ENCODE measurements at places on chromosomes 2 and 18. TPM values are rescaled to one million over a fixed set of nuclear protein-coding genes. Genes with fewer than 3 reads are reported as not detected.

Gene C2orf78
- total RNA-seq = not detected

Gene TMEM200C
- total RNA-seq = not detected

Gene MAP2
- total RNA-seq = 7.6 TPM

Gene GRHL1
- 0.38 TPM for total RNA-seq

Gene COLEC11
- total RNA-seq = not detected

Gene MARCO
- total RNA-seq = not detected

Gene PLEKHH2
- 2.2 TPM for total RNA-seq

- DNase-seq = no peak
Measured at GRCh38 chr2:42486145-42486906, 7.5 kb downstream of the KCNG3 start.

DNA sequence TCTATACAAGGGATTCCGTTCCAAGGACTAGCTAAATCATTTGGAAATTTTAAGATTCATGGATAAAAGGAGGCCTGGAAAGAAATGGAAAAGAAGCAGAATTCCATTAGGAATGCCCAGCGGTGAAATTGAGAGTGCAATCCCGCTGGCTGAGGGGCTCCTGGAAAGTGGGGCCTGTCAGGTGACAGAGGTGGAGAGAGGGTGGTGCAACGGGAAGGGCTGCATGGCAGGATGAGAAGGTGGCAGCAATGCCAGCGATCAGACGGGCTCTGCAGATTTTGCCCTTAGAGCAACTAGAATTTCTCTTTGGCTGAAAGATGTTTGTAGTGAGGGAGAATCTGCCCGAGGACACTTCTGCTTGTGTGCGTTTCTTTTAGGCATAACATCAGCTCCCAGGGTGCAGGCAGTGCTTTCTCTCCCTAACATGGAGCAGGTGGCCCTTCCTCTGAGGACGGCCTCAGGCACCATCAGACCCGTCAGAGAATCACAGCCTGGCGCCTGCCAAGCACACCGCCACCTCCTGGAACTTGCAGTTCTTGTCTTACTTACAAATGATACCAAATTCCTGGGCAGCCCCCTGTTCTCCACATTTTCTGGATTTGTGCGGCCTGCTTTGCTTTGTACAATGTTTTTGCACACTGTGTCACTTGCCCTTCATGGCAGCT is 261.6 kb downstream of the NDUFA10 start:
- peak; percentile 21 for DNase-seq

DNA sequence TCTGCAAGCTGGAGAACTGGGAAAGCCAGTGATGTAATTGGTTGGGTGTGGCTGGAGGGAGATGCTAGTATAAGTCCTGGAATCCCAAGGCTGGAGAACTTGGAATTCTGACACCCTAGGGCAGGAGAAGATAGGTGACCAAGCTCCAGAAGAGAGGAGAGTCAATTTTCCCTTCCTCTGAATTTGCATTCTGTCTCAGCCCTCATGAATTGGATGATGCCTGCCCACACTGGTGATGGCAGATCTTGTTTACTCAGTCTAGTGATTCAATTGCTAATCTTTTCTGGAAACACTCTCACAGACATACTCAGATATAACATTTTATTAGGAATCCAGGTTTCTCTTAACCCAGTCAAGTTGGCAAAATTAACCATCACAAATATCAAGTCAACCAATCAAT is 287.2 kb downstream of the RDH14 start:
- DNase-seq = no peak

DNA sequence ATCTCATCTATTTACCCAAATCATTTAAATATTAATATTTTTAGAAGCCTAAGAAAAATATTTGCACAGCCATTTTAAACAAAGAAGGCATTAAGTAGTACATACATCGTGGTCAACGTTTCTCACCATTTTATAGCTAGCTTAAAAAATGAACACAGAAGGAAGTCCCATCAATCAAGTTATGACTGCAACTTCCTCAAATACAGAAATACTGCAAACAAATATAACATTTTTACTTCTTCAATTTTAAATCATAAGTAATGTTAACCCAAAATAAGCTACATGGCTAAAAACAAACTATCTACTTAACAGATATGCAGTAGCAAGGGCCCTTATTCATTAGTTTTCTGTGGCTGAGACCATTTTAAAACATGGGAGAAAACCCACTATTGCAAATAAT is 30.6 kb downstream of the ITSN2 start:
- DNase-seq = no peak

- DNase-seq = no peak
Measured at GRCh38 chr2:60891180-60891579, 9.8 kb downstream of the REL start.

GRCh38 chr2:53987336-53987921 is 16.6 kb upstream of the PSME4 start:
- peak; percentile 48 for DNase-seq

DNA sequence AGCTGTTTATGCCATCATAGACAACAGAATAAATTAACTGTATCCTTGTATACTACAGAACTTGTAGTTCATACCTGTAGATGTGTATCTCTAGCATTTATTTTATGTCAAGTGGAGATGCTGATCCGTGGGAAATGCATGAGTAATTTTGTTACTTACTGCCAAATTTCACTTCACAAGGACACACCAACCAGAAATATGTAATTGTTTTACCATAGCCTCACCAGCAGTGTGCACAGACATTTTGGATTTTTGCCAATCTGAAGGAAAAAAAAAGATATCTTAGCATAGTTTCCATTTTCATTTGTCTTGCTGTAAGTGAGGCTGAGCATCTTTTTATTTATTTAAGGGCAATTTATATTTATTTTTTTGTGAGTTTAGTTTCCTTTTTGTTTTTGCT is 265.1 kb upstream of the OSR1 start:
- peak; percentile 83 for DNase-seq

DNA sequence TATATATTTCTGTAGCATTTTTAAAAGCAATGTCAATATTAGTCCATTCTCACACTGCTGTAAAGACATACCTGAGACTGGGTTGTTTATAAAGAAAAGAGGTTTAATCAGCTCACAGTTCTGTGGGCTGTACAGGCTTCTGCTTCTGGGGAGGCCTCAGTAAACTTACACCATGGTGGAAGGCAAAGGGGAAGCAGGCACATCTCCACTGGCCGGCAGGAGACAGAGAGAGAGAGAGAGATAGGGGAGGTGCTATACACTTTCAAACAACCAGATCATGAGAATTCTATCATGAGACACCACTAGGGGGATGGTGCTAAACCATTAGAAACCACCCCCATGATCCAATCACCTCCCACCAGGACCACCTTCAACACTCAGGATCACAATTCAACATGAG is 43.1 kb downstream of the CHMP3 start:
- DNase-seq = no peak

GRCh38 chr2:217993817-217994463 is 8.9 kb downstream of the TNS1 start:
- DNase-seq = peak; percentile 72

DNA sequence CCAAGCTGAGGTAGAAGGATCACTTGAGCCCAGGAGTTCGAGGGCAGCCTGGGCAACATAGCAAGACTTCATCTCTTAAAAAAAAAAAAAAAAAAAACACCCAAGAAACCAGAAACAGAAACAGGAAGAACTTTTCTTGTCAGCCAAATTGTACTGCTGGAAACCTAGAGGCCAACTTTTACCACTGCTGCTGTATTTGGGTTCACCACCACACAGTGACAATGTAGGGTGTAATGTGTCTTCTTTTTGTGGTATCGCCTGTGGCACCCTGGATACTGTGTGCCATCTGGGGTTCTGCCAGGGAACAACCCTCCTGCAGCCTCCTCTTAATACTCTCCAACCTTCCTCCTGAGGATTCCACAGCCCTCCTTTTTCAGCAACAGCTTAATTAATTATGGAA is 72.6 kb downstream of the STK39 start:
- no peak for DNase-seq

- DNase-seq = no peak
Measured at GRCh38 chr2:202703091-202703490, 68.3 kb downstream of the FAM117B start.

- DNase-seq = peak; percentile 81
Measured at GRCh38 chr2:239328351-239329191, 72.2 kb downstream of the HDAC4 start.

DNA sequence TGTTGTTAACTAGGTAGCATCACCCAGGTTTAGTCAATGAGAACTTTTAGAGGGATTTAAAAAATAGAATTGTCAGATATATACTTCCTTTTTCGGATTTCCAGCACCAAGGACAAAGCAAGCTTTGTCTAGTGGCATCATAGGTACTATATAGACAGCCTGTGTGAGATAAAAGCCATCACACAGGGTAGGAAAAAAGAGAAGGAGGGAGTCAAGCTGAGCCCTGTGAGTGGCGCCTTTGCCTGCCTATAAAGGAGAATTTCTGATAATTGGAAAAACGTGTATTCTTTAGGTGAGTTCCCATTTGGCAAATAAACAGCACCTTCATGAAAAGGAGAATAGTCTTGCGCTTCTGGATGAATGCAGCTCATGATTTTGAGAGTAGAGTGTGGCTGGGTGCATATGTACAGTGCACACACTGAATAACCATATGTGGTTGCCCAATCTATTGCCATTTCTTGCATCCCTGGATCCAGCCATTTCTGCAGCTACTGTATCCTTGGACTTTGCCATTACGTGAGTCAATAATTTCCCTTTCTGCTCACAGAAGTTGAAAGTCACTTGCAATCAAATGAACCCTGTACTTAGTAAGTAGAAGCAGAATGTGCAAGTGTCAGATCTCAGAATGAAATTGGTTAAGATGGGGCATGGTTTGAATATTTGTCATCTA is 559.9 kb upstream of the MEX3C start:
- no peak for DNase-seq

DNA sequence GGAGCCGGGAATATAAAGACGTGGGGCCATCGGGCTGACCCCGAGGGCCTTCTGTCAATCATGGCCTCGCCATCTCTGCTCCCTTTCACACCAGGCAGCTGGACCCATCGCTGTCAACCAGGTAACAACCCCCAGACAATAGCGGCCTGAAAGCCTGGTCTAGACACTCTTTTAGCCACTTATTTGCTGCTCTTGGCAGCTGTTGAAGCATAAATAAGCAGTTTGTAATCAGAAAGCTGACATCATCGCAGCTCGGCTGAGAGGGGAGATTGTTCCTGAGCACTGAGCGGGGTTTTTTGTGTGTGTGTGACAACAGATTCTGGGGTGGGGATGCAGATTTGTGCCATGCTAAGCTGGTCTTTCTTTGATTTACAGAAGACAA is 423.6 kb upstream of the POU3F3 start:
- no peak for DNase-seq

DNA sequence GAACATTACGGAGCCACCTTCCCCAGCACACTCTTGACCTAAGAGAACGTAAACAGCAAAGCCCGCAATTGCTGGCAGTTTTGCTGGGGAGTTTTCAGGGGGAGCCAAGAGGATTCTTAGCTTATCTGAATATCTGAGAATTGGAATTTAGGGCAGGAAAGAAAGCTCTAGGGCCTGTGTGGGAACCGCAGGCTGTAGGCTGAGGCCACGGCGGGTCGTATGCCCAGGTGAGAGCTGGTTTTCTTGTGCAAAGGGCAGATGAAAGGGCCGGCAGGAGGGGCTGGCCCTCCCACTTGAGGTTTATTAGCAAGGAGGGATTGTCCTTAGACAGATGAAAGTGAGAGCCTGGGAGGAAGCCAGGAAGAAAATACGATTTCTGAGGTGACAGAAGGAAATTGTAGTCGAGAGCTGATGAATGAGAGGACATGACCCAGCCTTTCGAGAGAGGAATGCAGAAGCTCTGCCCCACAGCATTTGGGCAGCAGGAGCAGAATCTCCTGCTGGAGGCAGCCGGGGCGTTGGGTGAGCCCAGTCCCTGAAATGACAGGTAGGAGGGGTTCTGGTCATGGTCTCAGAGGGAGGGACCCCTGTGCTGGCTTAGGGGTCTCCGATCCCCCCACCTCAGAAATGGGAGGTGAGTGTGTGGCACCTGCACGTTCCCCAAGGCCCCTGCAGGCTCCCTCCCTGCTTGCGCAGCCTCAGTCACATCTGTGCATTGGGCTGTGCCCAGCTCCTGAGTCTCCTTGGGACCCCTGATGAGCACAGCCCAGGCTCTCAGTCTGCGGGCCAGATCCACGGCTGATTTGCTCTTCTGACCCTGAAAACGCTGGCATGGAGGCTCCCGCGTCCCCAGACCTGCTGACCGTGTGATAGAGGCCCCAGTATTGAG is 61.1 kb downstream of the CABLES1 start:
- DNase-seq = no peak

DNA sequence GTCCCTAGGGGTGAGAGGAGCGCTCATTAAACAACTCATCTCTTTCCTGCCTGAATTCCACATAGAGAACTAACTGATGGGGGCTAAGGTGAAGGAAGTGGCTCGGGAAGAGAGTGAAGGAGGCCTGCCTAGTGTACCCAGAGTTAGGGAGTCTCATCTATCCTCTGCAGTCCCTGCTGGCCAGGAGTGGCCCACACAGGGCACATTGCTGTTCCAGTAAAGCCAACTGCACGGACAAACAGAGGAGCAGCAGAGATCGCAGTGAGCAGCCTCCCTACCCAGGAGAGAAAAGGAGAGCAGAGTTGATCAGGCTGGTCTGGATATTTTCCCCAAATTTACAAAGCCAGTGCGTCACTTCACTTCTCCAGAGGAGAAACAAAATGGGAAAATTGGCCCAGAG is 16.9 kb upstream of the FN1 start:
- no peak for DNase-seq

DNA sequence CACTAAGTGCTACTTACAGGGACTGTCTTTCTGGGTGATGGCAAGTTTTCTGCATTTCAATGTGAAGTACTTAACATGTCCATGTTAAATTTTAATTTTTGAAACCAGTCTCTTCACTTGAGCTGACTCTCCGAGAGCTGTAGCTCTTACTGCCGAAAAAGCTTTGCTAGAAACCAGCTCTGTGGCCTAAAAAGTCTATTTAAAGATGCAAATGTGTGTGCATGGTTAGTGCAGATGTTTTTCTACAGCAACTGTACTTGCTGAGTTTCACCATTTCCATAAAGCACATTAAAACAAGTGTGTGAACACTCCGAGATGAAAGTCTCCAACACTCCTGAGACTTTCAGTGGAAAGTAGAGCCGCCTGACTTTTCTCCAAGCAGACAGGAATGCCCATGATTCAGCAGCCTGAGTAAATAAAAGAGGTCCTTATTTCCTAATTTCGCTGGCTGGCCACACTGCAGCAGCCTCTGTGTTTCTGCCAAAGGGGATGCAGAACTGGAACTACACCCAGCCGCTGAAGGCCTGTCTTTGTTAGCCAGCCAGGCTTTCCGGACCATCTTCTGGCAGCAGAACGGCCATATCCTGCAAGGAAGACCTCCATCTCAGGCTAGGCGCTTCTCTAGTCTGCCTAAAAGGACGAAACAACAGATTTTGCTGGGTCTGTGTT is 121.2 kb downstream of the ZNF521 start:
- DNase-seq = peak; percentile 95
